ENCODE measurements at places on chromosomes 2 and 18.

- DNase-seq: no peak
Observed at GRCh38 chr2:229087843-229088516, 183.1 kb downstream of the PID1 start.

GRCh38 chr2:108271691-108272253 is 16.9 kb upstream of the SULT1C2 start:
- no peak for DNase-seq

DNA sequence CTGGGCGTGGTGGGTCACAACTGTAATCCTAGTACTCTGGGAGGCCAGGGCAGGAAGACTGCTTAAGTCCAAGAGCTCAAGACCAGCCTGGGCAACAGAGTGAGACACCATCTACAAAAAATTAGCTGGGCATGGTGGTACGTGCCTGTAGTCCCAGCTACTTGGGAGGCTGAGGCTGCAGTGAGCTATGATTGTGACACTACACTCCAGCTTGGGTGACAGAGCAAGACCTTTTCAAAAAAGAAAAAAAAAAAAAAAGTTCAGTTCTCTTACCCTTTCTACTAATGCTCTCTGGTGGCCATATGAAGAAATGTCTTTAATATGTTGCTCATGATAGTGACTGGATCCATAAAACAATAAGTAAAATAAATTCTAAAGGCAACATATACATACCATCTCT is 14.9 kb downstream of the TYW5 start:
- DNase-seq: peak; percentile 70

- DNase-seq: no peak
Observed at GRCh38 chr2:197270601-197271000, 40.0 kb downstream of the ANKRD44 start.

DNA sequence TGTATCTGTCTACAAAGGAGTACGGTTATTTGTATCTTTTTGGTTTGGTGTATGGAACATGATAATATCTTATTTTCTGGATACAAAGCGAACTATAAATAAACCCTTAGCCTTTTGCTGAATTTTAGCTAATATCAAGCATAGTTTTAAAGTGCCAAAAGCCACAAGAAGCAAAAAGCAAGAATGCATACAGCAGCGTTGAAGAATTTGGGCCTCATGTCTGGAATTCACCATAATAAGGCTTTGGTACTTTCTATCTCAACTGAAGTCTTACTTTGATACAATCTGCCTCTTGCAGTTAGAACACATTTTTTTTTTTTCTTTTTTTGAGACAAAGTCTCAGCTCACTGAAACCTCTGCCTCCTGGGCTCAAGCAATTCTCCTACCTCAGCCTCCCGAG is 151.5 kb downstream of the ERBB4 start:
- DNase-seq: no peak

GRCh38 chr2:238381341-238382115 is 45.2 kb upstream of the ASB1 start:
- DNase-seq: peak; percentile 70

GRCh38 chr2:239310401-239311061 is 90.3 kb downstream of the HDAC4 start:
- DNase-seq: no peak

DNA sequence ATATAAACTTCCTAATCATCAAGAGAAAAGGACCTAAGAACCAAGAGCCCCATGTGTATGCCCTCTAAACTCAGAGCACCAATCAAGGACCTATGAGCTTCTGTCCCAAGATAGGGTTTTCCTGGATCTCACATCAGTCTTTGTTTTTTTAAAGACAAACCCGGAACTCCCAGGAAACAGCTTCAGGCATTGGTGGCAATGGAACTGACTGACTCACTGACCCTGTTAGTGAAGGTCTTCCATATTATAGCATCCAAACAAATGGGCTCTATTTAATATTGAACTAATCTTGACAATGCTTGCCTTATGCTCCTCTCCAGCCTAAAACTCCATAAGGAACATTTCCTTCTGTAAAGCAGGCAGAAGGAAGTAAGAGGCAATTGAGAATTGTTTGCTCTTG is 63.5 kb upstream of the RPE start:
- DNase-seq: no peak

DNA sequence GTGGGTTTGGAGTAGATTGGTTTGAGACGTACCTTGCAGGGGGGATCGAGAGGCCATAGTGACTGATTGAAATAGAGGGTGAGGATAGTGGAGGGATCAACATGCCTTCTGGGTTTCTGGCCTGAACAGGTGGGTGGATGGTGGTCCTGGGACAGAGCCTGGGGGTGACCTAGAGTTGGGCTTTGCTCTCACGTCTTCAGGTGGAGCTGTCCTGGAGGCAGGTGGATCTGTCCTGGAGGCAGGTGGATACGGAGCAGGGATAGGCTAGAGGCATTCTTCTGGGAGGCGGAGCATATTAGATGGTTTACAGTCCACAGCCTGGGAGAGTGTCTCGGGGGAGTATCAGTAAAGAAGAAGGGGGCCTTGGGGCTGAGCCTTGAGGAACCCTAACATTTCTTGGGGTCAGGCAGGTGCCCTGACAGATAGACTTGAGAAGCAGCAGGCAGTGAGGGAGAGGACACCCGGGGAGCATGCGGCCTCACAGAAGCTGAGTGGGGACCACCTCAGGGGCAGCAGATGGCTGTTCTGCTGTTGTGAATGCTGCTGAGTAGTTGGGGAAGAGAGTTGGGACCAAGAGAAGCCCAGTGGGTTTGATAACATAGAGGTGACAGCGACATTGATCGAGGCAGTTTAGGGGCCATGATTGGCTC is 1.6 kb downstream of the CAPN10 start:
- no peak for DNase-seq

DNA sequence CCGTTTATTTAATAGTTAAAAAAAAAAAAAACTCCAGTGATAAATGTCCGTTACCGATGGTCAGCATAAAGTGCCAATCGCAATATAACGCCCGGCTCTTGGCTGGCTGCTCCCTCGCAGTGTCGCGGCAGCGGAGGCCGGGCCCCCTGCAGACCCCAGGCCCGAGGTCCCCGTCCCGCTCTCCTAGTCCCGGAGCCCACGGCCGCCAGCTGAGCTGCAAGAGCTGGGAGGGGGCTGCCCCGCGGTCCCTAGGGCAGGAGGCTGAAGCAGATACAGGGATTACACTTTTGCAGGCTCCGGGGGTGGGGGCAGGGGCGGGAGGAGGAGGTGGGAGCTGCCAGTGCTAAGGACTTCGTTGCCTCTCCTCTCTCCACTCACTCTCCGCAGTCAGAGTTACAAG is 6.9 kb downstream of the OSR1 start:
- no peak for DNase-seq

DNA sequence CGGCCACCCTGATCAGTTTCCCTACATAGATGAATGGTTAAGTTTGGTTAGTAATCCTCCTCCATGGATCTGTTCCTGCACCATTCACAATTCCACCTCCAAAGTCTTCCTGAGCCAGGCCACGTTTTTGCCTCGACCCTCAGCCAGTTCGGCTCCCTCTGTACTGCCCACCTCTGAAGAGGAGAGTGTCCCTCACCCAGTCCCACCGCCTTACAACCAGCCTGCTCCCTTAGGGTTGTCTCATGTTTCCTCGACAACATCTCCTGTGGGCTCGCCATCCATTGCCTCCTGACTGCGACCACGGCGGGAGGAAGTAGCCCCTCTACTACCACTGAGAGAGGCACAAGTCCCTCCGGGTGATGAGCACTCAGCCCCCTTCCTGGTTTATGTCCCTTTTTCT is 338.0 kb upstream of the CNTNAP5 start:
- no peak for DNase-seq

GRCh38 chr2:69665152-69665551 is 21.6 kb upstream of the AAK1 start:
- no peak for DNase-seq

- no peak for DNase-seq
Observed at GRCh38 chr2:134366359-134366758, 112.5 kb downstream of the MGAT5 start.

DNA sequence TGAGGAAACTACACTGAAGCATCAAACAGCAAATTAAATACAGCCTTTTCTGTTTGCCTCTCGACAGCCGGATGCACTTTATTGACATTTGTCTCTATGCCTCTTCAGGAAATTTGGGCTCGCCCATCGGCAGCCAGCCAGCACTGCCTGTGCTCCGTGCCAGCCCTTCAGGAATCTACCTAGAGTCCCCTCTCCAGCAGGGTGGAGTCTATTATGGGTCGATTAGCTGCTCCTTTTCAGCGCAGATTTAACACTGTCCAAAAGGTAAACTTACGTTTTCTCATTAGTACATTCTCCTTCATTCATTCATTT is 91.5 kb downstream of the MYCN start:
- DNase-seq: no peak

- DNase-seq: no peak
Observed at GRCh38 chr2:149741646-149742045, 154.1 kb upstream of the MMADHC start.

DNA sequence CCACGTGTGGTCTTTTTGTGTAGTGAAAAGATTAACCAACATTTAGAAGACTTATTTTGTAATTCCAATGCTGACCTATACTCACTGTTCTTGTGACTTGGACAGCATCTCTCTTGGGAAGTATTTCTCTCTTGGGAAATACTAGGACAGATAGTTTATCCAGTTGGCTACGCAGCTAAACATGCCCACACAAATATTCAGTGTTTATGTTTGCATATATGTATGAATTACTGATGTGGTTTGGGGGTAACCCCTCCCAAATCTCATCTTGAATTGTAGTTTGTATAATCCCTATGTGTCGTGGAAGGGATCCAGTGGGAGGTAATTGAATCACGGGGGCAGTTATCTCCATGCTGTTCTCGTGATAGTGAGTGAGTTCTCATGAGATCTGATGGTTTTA is 2062.3 kb upstream of the CELF4 start:
- no peak for DNase-seq

GRCh38 chr2:20942646-20943125 is 101.2 kb downstream of the APOB start:
- no peak for DNase-seq

GRCh38 chr2:226376516-226377180 is 423.0 kb downstream of the IRS1 start:
- DNase-seq: no peak

DNA sequence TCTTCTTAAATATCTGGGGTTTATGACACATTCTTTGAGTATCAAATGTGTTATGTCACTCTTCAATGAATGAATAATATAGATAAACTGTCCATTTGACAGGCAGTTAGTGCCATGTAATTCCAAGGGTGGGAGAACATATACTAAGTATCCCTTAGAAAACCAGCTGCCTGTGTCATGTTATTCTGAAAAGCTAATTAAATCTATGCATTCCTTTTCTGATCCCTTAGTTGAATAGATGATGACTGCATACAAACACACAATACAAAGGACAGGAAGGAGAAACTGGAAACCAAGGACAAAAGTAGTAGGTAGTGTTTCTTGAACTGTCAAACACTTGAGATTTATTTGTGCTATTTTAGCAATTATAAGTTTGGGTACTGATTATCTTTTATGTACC is 8.3 kb downstream of the ARHGAP28 start:
- no peak for DNase-seq

GRCh38 chr2:241137276-241138190 is 11.7 kb downstream of the PASK start:
- no peak for DNase-seq

DNA sequence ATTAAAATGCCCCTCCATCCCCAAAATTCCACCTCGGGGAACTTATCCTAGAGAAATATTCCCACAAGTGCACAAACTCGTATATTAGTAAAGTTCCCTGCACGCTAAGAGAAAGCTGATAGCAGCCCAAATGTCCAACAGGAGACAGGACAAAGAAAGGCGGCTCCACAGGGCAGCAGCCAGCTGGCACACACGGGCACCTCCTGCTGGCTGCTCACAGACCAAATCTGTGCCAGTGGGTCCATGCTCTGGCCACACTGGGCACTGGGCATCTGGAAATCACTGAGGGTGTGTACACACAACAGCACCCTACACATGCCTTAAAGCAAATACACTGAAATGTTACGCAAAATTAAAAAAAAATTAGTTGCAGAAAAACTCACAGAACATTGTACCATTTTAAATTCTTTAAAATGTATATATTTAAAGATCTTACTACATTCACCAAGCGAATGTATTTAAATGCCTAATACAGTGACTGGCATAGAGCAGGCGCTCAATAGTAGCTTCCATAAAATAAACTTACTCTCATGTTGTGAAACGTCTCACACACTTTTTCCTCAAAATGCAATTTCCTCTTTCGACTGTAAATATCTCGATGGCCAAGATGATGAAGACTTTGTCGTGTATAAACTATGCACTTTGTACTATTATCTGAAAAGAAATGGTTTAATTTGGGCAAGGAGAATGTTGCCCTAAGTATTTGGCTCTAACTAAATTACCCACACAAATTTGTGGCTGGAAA is 19.4 kb downstream of the ZNF516 start:
- DNase-seq: peak; percentile 75

DNA sequence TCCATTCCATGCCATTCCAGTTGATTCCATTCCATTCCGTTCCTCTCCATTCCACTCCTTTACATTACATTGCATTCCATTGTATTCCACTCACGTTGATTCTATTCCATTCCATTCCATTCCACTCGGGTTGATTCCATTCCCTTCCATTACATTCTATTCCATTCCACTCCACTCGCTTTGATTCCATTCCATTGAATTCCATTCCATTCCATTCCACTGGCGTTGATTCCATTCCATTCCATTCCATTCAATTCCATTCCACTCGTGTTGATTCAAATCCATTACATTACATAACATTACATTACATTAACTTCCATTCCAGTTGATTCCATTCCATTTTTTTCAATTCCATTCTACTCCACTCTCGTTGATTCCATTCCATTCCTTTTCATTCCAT is 1142.8 kb downstream of the RPIA start:
- no peak for DNase-seq

GRCh38 chr2:200649724-200650123 is 63.9 kb downstream of the AOX1 start:
- DNase-seq: no peak

DNA sequence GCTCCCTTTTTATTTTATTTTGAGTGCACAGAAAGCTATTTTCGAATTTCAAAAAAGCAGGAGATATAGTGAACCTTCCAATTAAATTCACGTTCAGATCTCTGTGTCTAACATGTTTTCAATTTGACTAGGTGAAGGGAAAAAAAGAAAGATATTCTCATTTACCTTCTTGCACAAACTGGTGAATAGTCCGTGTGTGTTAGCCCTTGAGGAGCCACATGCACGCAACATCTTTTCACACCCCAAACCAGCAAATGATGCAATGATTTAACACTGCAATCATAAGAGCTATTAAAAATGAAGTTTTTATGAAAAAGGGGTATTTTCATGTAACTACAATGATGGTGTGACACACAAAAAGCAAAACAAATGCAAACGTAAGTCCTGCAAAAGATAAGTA is 109.8 kb downstream of the CPO start:
- DNase-seq: no peak

- peak; percentile 71 for DNase-seq
Observed at GRCh38 chr2:69390471-69390870, 3.4 kb upstream of the GFPT1 start.

DNA sequence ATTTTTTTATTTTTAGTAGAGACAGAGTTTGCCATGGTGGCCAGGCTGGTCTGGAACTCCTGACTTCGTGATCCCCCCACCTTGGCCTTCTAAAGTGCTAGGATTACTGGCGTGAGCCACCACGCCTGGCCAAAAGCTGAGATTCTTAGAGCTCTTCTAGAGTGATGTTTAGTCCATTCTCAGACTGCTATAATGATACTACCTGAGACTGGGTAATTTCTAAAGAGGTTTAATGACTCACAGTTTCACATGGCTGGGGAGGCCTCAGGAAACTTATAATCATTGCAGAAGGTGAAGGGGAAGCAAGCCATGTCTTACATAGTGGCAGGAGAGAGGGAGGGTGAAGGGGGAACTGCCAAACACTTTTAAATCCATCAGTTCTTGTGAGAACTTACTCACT is 1804.9 kb upstream of the LRRTM1 start:
- DNase-seq: no peak

- DNase-seq: no peak
Observed at GRCh38 chr18:78363556-78364387, 615.8 kb upstream of the SALL3 start.

Measured in AML-193 (cell line).